Stimulated activated CD4-positive, alpha-beta T cell treated with anti-CD3 and anti-CD28 coated beads, Interleukin-12 subunit alpha, Interleukin-12 subunit beta, amount 100 ng/mL, for 48 hours (primary cell): ENCODE measurements at places on chromosomes 4 and X.

DNA sequence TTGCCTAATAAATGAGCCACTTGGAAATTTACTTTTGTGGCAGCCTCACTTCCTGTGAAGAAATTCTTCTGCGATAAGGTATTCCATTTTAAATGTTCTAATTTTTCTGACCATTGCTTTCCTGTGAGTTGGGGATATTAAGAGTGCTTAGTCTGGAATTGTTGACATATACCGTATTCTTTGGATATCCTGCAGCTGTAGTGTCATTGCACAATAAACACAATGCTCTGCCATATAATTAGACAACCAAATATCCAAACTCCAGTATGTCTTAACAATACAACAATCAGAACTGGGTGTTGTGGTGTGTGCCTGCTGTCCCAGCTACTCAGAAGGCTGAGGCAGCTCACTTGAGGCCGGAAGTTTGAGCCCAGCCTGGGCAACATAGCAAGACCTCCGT, 99.4 kb downstream of the LUZP4 start:
- no peak for DNase-seq

- no peak for DNase-seq
Measured at GRCh38 chrX:150035531-150035930, 97.2 kb upstream of the EOLA2 start.

GRCh38 chr4:102318105-102318504, 27.2 kb downstream of the SLC39A8 start:
- DNase-seq: no peak

GRCh38 chr4:125547836-125548235, 233.1 kb downstream of the FAT4 start:
- no peak for DNase-seq

- no peak for DNase-seq
Measured at GRCh38 chrX:22526339-22526738, 253.6 kb downstream of the CBLL2 start.

DNA sequence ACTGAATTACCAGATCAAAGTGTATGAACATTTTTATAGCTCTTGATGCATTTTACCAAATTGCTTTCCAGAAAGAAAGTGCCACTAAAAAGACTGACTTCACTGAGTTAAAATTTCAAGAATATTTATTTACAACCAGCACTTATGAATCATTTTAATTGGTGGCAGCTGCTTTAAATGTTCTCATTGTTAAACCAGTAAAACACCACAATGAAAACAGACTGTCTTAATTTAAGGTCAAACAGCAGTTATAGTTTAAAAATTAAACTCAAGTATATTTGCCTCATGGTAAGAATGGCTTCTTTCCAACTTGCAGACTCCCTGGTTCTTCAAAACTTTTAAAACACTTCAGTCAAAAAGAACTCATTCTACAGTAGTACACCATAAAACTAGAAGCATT, 36.9 kb downstream of the AMMECR1 start:
- no peak for DNase-seq

GRCh38 chrX:115616943-115617563, 56.1 kb downstream of the PLS3 start:
- peak; percentile 10 for DNase-seq

GRCh38 chr4:171279131-171279530, 534.1 kb upstream of the GALNTL6 start:
- no peak for DNase-seq

DNA sequence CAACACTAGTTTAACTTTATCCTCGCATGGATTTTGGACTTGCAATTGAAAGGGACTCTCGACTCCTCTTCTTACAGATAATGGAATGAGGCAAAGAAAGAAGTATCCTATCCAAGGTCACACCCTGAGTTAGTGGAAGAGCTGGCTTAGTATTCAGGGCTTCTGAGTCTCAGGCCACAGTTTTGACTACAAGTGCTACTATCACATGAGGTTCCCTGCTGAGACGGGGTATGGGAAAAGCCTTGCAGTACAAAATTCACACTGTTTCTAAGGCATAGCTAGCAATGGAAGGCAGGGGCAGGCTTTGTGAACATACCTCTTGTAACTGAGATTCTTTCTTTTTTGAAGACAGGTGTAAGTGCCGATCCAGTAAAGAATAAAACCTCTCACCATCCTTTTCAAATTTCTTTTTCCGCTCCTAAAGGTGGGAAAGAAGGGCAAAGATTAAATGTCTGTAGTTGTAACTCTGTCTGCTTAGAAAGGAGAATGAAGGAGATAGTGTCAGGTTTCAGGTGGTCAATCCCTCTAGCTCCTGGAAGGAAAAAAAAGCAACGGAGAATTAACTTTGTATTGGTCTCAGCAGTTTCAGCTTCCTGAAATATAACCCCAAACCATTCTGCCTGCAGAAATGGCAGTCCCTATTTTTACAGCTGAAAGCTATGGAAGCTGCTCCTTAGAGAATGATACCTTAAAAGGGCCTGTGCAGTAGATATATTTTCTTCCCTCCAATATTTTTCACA, 199.0 kb downstream of the OPHN1 start:
- DNase-seq: no peak

GRCh38 chr4:44150091-44150576, 298.5 kb downstream of the KCTD8 start:
- DNase-seq: no peak

GRCh38 chrX:53262918-53263394, 18.4 kb downstream of the IQSEC2 start:
- no peak for DNase-seq

GRCh38 chr4:64824591-64824990, 415.3 kb upstream of the TECRL start:
- no peak for DNase-seq

DNA sequence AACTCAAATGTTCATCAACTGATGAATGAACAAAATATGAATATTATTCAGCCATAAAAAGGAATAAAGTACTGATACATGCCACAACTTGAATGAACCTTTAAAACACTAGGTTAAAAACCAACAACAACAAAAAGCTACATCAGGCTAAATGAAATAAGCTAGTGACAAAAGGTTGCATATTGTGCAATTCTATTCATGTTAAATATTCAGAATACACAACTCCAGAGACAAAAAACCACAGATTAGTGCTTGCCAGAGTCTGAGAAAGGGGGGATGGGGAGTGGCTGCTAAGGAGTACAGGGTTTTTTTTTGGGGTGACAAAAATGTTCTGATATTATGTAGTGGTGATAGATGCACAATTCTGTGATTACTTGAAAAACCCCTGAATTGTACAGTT, 58.5 kb downstream of the HAUS3 start:
- DNase-seq: no peak

GRCh38 chr4:122602277-122603142, 18.4 kb downstream of the IL21 start:
- no peak for DNase-seq

- no peak for DNase-seq
Measured at GRCh38 chr4:118237531-118237930, 115.3 kb downstream of the PRSS12 start.

DNA sequence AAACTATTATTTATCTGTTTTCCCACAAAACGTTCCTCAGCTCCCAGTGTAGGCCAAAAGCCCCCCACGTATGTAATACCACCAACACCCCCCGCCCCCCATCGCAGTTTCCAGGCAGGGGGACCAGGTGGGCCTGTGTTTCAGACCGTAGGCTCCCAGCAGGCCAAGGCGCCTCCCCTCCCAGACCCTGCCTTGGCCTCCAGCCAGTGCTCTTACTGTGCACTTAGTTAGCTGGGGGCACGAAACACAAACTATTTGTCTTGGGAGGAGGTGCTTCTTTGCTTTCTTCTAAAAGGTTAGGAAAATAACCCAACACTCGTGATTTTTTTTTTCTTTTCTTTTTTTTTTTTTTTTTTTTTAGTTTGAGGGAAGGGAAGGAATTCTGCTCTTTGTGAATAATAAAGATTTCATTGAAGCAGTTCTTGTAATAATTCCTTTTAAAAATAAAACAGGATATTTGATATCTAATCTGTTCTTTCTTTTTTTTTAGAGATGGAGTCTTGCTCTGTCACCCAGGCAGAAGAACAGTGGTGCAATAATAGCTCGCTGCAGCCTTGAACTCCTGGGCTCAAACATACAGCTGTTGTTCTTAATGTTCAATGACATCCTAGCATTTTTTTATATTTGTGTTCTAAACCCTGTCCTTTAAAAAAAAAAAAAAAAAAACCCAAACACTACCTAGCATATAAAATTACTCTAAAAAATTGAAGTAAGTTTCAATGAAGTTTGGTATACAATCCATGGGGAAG, 83.0 kb upstream of the CLDN34 start:
- DNase-seq: no peak

DNA sequence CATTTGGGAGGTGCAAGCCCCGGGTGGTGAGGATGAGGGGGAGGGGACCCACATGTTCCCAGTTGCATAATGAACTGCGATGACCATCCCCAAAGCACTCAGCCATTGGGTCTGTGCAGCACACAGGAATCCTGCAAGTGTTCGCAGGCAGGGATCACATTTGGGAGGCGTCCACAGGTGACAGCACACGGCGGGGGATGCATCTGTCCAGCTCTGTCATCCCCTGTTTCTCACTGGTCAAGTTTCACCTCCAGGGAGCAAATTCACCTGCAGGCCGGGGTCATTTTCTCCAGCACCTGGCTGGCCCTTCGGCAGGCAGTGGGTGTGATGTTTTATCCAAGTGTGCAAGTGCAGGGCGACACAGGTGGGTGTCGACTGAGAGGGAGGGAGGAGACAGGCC, 33.3 kb upstream of the SORCS2 start:
- DNase-seq: no peak

GRCh38 chr4:5034206-5034605, 14.9 kb upstream of the CYTL1 start:
- DNase-seq: no peak

- no peak for DNase-seq
Measured at GRCh38 chr4:186666252-186666651, 57.4 kb downstream of the FAT1 start.

- DNase-seq: no peak
Measured at GRCh38 chrX:123685232-123685631, 47.6 kb downstream of the THOC2 start.

GRCh38 chr4:152500800-152501434, 35.0 kb downstream of the FBXW7 start:
- peak; percentile 81 for DNase-seq

- DNase-seq: no peak
Measured at GRCh38 chr4:169103966-169104412, 93.9 kb upstream of the CBR4 start.

GRCh38 chrX:1451661-1452515, 821 bp downstream of the ASMTL start:
- DNase-seq: no peak

- no peak for DNase-seq
Measured at GRCh38 chrX:1507511-1508463, 29.2 kb downstream of the P2RY8 start.

- DNase-seq: no peak
Measured at GRCh38 chrX:107025545-107025944, 25.5 kb upstream of the MORC4 start.

- DNase-seq: no peak
Measured at GRCh38 chrX:96436105-96436504, 248.5 kb upstream of the DIAPH2 start.

- peak; percentile 60 for DNase-seq
Measured at GRCh38 chrX:129360175-129360574, 163.1 kb downstream of the SMARCA1 start.

GRCh38 chrX:40013266-40014195, 84.2 kb downstream of the BCOR start:
- DNase-seq: no peak

- DNase-seq: no peak
Measured at GRCh38 chr4:336099-336892, 1.3 kb upstream of the ZNF141 start.

- DNase-seq: no peak
Measured at GRCh38 chrX:7109838-7110793, 37.4 kb upstream of the STS start.

DNA sequence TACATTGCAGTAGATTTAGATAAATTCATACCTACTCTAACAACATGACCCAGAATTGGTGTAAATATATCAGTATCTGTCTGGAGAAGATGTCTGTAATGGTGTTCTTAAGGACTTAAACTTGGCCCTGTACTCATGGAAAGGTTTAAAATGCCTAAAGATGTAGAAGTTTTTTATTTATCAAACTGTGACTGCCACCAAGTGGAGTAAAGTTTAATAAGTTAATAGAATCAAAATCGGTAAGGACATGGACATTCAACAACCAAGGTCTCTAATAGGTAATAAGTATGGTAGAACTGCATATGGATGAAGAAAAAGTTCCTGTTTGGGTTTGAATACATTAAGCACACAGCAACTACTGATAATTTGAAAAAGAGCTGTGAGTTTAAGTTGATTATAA, 474.0 kb upstream of the NDST3 start:
- no peak for DNase-seq

DNA sequence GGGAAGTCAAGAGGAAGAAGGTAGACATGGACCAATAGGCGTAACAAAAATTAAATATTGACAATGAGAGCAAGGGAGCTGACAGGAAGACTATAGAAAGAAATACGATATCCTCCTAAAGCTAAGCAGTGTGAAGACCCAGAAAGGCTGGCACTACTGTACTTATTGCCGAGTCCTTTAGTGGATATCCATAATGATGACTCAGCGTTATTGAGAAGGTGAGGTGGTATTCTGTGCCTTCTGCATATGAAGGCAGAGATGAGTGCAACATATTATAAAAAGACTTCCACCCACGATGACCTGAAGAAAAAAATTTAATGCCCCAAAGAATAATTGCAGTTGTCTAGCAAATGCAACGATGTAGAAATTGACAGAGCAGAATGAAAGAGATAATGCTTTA, 13.0 kb upstream of the MCF2 start:
- DNase-seq: no peak

DNA sequence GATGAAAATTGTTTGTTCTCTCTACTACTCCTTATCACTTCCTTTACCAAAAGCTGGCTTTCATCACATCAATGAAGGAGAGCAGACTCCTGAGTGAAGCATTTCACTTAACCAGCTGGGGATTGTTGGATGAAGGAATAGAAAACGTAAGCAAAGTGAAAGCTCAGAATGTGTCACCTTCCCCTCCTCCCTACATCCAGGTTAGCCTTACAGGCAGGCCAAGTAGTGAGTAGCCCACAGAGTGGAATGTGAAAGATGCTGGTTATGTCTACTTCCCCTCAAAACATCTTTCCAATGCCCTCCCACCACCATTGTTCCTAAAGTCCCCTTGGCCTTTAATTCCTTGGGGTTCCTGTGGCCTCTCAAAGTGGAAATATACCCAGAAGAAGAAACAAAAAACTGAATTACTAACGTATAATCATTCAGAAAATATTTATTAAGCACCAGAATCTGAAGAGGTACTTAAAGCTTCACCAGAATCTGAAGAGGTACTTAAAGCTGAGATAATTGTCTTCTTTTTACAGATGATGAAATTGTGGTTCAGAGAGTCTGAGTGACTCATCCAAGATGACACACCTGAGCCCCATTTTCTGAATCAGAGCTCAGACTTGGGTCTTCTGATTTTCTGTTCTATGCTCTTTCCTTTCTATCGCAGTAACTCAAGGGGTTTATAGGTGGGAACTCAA, 6.5 kb downstream of the P2RY4 start:
- no peak for DNase-seq

- no peak for DNase-seq
Measured at GRCh38 chrX:40434947-40435346, 145.8 kb upstream of the ATP6AP2 start.
